T follicular helper cell (primary cell): ENCODE measurements at places on chromosomes 5 and 9.

DNA sequence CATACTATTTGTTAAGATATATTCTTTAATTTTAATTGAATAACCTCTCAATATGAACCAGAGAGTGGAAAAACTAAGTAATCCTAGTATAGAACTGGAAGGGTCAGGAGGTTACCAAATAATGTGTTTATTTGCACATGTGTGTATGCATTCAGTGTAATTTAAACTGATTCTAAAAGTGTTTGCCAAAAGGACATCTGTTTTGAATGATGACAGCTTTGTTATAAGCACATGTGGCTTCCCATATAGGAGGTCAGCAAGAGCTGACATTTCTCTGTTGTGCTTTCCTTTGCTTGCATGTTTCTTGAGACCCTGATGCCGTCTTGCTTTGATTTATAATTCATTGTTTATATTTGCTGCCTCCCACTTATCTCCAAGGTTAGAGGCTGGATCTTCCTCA lies 383.4 kb downstream of the BRINP1 start:
- DNase-seq = no peak

DNA sequence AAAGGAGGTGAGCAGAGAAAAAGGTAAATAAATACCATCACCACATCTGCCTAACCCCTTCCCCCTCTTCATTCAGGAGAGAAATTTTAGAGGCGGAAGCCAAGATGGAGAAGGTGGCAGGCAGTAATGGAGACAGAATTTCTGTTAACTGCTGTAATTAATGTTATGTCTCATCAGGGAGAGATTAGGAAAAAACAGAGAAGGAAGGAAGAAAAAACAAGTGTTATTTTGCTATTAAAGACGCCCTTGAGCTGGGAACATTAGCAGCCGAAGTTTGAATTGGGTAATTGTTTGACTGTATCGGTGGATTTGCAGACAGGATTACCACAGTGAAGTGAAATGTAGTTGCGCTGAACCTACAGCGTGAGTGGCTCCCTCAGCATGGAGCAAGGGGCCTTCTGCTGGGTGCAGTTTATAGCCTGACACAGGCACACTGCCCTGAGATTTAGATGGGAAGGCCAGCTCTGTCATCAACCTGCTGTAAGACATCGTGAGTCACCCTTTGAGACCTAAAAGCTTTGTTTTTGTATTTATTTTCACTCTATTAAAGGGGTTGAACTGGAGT lies 136.3 kb downstream of the ASTN2 start:
- no peak for DNase-seq

GRCh38 chr5:170861917-170862766 lies at the start of gene RANBP17:
RANBP17 (plus strand) TSS chr5:170862018.
- DNase-seq = no peak

GRCh38 chr5:154081246-154081645 lies 42.5 kb downstream of the MFAP3 start:
- DNase-seq = no peak
